Stimulated activated CD4-positive, alpha-beta T cell treated with anti-CD3 and anti-CD28 coated beads, TNF-alpha, amount 100 ng/mL, for 1 hour (primary cell): ENCODE measurements at places on chromosomes 3 and 15.

DNA sequence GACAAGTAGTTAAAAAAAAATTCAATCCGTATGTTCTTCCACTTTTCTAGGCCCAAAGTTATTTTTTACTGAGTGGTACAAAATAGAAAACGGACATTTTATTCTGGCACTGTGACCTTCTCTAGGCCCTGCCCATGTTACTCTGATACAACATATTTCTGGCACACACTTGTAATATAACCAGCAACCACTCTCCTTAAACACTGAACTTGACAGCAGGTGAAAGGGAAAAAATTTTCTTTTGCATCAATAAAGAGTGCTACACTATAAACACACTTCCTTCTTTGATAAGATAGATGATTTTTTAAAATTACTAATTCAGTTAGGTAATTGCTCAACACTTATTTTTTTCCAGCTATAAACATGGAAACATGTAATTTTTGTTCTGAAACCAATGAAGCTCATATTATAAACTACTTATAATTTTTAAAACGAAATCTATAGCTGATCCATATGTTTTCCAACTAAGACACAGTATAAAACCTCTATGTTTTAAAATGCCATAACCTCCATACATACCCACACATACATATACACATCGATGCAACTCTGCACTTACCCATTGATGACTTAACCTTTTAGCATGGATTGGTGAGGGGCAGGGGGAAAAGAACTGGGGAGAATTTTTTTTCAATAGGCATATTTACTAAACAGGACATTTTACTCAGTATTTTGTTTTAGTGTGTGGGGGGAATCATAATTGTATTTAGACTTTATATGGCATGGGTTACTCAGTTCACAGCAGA is 5.3 kb upstream of the CTNNB1 start:
- no peak for DNase-seq

- no peak for DNase-seq
Observed at GRCh38 chr3:27559835-27560234, 75.7 kb upstream of the SLC4A7 start.

GRCh38 chr3:78706906-78707523 is 1060.8 kb downstream of the ROBO1 start:
- DNase-seq, result no peak

DNA sequence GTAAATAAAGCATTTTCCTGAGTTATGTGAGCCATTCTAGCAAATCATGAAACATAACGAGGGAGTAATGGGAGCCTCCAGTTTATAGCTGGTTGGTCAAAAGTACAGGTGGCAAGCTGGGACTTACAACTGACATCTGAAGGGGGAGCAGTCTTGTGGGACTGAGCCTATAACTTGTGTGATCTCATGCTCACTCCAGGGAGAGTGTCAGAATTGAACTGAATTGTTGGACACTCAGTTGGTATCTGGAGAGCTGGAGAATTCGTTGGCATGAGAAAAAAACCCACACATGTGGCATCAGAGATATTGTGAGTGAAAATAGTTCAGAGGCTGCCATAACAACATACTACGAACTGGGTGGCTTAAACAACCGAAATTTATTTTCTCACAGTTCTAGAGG is 22.8 kb upstream of the DENND6A start:
- no peak for DNase-seq

GRCh38 chr15:68304589-68305337 is 27.2 kb downstream of the FEM1B start:
- DNase-seq, result no peak

- no peak for DNase-seq
Observed at GRCh38 chr3:82561784-82562183, 800.3 kb upstream of the GBE1 start.

- no peak for DNase-seq
Observed at GRCh38 chr3:150184426-150185071, 213.9 kb upstream of the PFN2 start.

DNA sequence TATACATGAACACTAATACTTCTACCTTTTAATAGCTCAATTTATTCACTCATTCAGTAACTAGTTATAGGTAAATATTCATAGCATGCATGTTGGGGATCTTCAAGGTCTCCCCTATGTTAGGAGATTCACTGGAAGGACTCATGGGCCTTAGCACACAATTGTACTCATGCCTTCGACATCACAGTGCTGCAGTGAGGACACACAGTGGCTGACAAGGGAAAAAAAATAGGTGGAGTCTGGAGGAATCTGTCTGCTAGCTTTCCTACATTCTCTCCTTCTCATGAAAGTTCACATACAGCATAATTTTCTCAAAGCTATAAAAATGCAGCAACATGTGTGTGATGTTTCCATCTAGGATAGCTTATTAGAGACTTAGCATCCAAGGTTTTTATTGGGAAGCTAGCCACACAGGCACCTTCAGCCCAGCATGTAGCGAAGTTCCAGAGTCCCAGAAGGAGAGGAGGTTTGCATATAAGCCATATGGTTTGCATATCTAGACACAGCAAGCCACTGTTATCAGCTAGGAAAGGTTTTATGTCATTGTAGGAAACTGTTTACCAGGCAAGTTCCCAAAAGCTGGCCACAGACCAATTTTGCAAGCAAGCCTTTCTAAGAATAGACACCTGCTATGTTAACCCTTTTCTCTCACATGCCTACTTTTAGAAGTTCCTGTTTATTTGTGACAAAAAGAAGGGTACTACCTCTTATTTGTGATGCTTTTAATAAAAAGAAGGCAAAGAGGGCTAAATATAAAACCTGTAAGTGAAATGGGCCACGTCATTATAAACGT is 46.4 kb downstream of the MORC1 start:
- no peak for DNase-seq

DNA sequence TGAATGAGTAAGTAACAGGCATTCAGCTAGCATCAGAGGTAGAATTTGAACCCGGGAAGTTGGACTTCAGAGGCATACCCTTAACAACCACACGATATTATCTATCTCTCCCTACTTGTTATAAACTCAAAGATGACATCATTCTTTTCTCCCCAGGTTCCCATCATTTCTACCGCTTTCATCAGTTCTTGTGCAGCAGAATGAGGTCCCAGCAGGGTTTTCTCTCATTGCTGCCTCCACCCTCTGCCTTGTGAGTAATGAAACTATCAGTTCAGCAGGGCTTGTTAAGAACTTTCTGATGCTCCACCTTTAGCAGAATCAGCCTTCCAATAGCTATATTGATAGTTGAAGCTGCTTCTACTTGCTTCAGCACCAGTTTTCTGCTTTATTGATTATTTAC is 487.5 kb upstream of the KCNMB2 start:
- DNase-seq, result no peak

DNA sequence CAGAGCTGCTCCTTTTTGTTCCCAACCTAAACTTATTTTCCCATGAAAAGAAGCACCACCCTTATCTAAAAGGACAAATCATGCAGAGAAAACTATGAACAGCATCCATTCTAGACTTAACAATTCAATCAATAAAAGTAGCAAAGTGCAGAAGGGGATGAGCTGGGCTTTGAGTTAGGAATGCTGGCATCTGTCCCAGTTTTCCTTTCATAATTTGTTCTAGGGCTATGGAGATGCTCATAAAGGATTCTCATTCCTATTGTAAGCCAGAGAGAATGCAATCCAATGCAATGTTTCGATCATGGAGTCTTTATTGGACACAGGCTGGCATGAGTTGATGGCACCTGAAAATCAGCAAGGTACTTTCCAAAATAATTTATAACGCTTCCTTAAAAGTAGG is 330.6 kb downstream of the VPS13C start:
- no peak for DNase-seq

DNA sequence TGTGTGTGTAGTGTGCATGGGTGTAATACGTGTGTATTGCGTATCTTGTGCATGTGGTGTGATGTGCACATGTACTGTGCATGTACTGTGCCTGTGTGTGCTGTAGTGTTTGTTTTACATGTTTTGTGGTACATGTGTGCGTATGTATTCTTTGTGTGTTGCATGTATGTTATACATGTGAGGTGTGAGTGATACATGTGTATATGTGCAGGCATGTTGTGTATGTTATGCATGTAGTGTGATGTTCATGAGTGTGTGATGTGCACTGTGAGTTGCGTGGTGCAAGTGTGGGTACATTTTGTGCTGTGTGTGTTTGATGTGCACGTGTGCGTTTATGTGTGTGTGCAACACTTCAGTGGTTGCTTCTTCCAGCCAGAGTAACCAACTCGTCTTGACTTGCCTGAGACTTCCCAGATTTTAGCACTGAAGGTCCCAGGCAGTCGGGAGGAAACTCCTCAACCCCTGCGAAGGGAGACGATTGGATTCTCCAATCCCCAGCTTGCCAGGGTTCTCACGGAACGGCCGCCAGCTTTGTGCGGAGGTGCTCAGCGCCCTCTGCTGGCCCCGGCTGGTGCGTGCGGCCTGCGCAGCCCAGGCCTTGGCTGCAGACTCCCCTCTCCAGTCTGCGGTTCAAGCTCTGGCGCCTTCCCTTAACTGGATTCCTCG is 3.6 kb downstream of the GALNT15 start:
- no peak for DNase-seq

DNA sequence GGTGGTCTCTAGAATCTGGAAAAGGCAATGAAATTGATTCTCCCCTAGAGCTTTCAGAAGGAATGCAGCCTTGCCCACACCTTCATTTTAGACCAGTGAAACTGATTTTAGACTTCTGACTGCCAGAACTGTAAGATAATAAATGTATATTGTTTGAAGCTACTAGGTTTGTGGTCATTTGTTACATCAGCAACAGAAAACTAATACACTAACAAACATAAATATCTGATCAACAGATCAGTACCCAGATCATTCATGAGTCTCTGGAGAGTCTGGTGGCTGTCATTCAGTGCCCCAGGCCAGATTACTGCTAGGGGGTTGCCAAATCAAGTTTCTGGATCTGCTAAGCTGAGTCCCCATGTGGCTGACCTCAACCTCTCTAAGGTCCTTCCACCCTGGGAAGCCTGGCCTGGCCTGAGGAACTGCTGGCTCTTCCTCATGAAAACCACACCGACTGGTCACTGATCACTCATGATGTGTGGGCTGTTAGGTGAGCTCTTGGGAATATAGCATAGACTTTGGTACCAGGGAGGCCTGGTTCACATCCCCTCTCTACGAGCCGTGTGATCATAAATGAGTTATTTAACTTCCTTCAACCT is 11.1 kb upstream of the LACTB start:
- DNase-seq, result no peak

DNA sequence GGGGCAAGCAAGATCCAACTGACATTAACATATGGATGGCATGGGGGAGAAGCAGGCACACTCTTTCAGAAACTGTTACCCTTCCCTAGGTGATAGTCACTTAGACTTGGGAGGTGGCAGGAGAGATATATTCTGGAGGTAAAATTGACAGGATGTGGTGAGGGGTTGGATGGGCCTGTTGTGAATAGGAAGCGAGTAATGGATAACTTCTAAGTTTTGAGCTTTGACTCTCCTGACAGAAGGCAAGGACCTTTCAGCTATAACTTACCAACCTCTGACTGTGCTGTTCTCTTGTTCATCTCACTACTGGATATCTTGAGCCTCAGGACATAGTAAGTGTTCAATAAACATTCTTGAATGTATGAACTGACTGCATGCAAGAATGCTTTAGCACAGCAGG is 1.9 kb upstream of the PDIA5 start:
- no peak for DNase-seq

DNA sequence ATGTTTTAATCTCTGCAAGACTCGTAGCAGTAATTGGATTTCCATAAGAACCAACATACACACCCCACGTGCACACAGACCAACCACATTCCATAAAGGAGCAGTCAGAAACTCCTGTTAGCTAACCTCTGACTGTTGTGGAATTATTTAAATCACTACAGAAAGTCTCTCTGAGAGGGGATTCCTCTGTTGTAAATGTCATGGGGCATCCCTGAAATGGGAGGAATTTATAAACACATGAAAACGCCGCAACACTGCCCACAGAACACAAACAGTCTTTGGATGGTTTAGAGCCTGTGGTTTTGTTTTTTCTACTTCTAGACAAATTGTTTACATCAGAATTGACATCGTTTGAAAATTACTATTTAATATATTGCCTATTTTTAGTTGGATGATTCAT is 740.1 kb upstream of the GRM7 start:
- no peak for DNase-seq

GRCh38 chr3:55622116-55622515 is 135.0 kb upstream of the WNT5A start:
- no peak for DNase-seq
